Adipocyte (in vitro differentiated cells): ENCODE measurements at places on chromosomes 12 and 14.

DNA sequence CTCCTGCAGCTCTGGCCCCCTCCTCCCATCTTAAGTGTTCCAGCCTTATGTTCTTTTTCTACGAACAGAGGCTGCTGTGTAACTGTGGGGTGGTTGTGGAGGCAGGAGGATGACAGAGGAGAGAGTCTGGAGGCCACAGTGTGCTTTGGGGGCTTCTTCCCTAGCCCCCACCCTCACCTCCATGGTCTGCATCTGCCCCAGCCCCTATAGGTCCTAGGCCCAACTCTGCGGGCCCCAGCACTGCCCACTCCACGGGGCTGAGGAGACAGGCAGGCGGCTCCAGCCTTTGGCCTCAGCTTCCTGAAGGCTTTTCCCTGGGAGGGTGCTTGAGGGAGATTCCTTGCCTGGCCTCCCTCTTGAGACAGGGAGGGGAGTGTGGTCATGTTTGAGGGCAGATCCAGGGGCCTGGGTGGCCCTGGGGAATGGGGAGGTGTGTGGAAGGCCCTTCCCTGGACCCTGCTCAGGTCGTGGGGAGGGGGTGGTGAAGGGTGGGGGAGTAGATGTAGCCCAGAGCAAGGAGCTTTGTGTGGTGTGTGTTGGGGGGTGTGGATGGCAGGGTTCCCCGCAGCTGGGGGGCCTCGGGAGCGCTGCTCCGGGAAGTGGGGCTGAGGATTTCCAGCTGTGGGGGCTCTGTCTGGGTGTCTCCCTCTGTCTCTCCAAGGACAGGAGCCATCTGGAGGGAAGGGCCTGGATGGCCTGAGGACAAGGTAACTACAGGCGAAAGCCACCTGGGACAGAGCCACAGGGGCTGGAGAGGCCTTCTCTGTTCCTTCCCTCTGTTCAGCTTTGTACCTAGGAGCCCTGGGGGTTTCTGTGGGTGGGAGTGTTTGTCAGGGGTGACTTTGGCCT, 1.1 kb downstream of the SMIM41 start:
- DNase-seq, result no peak

DNA sequence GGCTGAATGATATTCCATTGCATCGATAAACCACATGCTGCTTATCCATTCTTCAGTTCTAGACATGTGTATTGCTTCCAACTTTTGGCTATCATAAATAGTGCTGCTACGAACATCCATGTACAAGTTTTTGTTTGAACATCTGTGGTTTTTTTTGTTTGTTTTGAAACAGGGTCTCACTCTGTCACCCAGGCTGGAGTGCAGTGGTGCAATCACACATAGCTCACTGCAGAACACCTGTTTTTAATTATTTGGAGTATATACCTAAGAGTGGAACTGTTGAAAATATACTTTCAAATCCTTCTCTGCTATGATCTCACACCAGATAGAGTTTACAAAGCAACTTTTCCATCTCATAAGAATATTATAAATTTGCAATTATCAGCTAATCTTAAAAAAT, 124.2 kb downstream of the TTC7B start:
- DNase-seq, result peak; percentile 72

DNA sequence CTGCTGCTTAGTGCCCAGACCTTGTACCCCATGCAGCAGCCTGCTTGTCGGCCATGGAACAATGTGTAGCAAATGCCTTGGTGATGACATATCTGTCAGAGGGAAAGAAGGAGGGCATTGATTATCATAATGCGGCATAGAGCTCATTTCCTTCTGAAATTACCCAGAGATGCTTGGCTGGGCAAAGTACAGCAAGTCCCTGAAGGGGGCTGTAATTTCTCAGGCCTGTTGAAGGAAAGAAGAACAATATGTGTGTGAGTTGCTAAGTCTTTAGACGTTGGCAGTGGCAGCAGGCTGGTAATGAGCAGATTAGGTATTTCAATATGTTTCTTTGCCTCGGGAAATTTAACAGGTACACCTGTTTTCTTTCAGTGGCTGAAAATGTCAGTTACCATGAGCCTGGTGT, 128.6 kb downstream of the CRADD start:
- no peak for DNase-seq

- DNase-seq, result peak; percentile 48
These were observed 1.2 kb downstream of the NOVA1 start for GRCh38 chr14:26596543-26597061.

- DNase-seq, result no peak
These were observed 37.5 kb upstream of the INF2 start for GRCh38 chr14:104651876-104652260.

- DNase-seq, result no peak
These were observed 76.0 kb upstream of the FZD10 start for GRCh38 chr12:130086248-130086647.

GRCh38 chr12:127903146-127903545, 363.8 kb upstream of the TMEM132C start:
- peak; percentile 57 for DNase-seq

DNA sequence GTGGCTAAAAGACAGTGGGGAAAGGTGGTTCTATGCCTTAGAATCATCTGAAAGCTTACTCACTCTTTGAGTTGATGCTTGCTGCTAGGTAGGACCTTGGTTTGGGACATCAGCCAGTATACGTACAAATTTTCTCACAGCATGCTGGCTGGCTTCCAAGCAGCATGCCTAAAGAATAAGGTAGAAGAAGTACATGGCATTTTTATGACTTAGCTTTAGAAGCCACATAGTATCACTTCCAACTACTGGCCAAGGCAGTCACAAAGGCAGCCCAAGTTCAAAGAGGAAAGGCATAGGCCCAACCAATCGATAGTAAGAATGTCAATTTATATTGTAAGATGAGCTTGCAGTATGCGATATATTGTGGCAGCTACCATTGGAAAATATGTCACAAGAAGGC, 284.2 kb upstream of the CAND1 start:
- DNase-seq, result no peak

- DNase-seq, result no peak
These were observed 10.5 kb upstream of the BTG1 start for GRCh38 chr12:92156139-92156538.

DNA sequence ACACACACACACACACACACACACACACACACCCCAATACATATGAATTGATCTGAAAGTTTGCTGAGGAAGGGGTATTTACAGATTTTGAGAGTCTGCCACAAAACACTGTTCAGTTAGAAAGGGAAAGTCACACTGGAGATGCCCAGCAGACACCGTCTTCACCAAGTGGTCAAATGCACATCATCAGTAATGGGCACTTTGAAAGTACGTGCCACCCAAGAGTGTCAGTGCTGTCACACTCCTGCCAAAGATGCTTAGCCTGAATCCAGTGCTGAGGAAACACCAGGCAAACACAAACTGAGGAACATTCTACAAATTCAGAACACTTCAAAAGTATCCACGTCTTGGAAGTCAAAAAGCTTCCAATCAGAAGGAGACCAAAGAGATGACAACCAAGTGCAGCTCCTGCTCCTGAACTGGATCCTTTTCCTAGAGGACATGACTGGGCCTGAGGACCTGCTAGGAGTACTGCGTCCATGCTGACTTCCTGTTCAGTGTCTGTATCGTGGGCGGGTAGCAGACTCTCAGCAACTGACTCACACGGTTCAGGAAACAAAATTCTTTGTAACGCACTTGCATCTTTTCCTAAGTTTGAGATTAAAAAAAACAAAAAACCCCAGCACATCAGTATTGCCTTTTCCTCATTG, 18.6 kb downstream of the PSMC1 start:
- DNase-seq, result peak; percentile 49

DNA sequence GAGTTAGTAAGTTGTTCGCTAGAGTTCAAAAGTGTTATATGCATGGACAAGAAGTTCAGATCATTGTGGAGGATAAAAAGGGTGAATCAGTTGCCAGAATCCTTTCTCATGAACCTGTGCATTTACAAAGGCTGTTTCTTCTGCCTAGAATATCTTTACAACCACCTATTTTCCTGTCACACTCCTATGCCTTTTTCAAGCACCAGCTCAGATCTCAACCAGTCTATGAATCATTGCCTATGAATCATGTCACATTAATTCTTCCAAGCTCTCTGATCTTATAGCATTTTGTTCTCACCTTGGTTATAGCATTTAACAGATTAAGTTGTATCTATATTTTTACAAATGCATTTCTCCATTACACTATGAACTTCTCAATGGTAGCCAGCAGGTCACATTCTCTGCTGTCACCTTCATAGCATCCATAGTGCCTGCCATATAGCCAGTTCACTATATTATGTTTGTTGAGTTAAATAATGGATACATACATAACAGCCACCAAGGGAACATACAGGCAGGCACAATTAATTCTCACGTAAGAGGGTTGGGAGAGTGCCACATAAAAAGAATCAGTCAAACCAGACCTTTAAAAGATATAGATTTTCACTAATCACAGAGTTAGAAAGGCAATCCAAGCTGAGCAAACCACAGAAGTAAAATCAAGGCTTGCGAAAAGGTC, 573.0 kb downstream of the FOXG1 start:
- peak; percentile 7 for DNase-seq

GRCh38 chr12:98845957-98846356, 200.9 kb downstream of the APAF1 start:
- no peak for DNase-seq

- DNase-seq, result peak; percentile 69
These were observed 68.8 kb downstream of the EXOC5 start for GRCh38 chr14:57199921-57200320.

DNA sequence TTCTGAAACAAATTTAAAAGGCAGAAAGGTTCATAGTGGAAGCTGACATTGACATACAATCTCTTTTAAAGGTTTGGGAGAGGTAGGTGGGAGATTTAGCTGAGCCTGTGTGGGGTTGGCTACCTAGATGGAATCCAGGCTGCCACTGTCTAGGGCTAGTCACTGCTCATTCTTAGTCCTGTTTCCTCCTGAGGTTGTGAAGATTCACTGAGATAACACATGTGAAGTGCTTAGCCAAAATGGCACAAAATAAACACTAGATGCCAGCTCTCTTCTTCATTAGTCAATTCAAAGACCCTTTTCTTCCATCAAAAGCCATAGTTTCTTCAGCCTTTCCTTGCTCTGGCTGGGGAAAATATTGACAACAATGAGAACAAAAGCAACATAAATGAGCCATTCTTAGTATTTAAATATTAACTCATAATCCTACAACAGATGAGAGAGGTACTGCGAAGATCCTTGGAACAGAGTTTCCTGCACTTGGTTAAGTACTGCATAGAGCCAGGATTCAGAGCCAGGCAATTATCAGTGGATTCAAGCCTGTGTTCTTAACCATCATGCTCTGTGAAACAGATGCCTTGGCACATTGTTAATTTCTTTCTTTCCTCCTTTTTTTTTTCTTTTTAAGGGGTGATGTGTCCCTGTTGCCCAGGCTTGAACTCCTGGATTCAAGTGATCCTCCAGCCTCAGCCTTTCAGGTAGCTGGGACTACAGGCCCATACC, 3.5 kb downstream of the MYF6 start:
- no peak for DNase-seq

GRCh38 chr14:101730626-101731186, 30.8 kb upstream of the PPP2R5C start:
- DNase-seq, result no peak

DNA sequence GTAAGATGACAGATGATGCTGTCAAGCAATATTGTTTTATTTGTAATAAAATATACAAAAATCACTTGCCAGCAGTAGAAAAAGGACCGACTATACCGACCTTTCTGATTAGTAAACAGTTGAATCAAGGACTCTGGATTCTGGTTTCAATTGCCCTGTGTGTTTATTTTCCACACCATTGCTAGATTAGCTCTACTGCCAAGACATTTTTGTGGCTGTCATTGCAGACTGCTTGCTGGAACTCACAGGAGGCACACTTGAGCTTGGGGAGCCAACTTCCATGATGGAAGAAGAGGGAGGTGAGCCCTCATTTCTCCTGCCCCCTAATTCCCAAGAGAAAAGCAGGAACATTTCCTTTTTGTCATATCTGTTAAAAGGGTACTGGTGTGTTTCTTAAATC, 51.3 kb downstream of the MAPKAPK5 start:
- peak; percentile 8 for DNase-seq

GRCh38 chr14:72683787-72684186, 210.1 kb downstream of the DPF3 start:
- DNase-seq, result peak; percentile 36

DNA sequence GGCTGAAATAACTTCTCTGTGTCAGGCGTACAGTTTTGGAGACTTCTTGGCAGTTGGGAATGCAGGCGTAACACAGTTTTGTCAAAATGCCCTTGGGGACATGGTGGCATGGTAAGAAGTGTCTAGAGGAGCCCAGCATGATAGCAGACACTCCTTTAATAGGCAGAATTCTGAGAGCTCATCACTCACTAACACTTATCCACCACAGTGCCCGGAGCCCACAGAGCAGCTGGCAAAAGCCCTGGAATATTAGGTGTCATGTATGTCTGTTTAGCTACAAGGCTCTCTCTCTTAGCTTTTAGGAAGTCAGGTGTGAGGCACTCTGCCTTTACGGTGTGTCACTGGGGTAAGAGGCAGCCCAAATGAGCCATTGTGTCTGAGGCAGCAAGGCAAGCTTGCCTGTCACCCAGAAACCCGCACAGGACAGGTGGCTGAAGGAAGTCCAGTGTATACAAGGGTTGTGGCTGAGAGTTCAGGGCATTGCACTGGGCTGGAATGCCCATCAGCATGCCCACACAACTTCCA, 96.3 kb downstream of the ESRRB start:
- no peak for DNase-seq

DNA sequence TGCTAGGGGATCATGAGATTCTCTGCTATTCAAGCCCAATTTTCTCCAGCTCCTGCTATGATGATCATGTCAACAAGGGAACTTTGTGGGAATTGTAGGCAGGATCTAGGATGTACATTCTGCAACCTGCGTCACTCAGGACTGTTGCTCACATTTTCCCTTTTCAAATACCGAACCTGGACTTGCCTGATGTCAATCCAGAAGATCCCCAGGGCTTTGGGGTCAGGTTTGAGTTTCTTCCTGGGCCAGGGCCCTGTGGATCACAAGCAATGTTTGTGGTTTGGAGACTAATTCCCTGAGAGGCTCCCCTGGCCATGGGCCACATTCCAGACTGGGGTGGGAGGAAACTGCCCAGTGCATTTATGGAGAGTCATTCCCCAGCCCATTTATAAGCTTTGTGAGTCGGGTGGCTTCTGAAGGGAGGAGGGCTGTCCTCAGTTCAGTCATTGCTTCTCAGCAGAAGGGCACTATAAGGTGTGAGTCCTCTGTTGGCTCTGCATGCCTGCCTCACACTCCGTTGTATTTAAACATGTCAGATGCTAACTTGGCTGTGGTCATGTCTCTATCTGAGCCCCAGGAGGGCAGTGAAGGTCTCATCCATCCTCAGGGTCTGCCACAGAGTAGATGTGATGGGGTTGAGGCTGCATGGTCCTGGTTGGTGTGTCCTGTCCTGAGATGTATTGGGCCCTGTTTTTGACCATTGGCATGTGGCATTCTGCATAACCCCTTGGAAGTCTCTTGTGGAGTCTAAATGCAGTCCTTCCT, 6.5 kb downstream of the KRT86 start:
- peak; percentile 97 for DNase-seq

DNA sequence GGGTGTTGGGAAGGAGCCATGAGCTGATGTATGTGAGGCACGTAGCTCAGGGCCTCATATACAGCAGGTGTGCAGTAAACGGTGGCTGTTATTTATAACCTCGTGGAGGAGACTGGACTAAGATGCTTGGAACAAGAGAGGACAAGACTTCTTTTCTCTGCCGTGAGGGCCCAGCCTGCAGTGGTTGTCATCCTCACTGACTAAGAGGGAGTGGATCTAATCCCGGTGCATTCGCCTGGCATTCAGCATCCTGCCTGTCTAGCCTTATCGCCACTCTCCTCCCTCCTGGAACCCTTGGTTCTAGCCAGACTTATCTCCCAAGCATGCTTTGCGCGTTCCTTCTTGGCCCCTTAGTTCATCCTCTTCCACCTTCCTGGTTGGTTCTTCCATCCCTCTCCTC, 3.9 kb downstream of the TSPAN9 start:
- no peak for DNase-seq
